ENCODE measurements at places on chromosomes 6 and 20.

DNA sequence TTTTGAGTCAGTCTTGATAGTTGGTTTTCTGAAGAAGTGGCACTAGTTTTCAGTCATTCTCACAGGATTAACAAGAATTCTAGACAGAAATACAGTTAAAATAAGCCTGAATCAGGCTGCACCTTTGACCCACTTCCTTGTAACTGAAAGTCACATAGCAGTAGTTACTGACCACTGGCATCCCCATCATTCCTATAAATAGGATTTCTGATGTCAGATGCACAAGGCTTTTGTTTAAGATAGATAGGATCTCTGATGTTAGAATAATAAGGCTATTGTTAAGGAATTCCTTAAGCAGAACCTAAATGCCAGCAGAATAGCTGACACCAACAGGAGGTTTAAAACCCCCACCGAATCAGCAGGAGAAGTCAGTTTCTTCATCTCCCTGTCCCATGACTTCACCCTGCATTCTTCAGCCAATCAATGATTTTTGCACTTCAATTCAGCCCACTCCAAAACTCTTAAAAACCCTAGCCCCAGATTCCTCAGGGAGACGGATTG lies 30.6 kb upstream of the ZBTB24 start:
- no peak for DNase-seq

DNA sequence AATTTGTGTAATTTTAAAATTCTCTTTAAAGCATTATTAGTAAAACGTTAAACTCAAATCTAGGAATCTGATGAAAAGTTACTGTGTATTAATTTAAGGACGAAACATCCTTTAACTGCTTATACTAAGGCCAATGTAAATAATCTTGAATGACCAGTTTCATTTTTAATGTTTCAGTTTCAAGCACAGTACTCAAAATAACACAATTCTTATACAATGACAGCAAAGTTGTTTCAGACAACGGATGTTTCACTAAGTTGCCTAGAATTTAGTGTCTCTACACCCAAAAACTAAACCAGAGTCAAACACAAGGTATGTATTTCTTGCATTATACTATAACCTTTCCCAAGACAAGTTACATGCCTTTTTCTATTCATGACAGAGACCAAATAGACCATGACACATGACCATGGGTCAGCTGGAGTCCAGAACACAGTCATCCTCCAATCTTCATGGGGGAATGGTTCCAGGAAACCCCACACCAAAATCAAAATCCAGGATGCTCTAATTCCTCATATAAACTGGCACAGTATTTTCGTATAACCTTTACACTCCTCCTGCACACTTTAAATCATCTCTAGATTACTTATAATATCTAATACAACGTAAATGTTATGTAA lies 7.7 kb downstream of the PHIP start:
- DNase-seq = no peak

DNA sequence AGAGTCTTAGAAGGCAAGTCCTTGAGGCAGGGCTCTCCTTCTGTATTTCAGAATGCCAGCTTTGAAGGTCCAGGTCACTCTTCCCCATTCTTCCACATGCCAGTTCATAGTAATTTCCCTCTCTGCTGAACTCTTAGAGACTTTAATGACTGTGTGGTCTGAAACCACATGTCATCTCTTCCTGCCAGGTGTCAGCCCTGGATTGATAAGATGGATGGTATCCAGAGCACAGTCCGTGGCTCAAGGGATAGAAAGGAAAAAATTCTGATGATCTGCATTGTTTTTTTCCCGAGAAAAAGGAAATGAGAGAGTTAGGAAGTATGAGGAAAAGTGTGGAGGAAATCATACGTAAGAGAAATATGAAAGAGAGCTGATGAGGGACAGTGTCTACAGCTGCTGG lies 250.9 kb downstream of the TPBG start:
- no peak for DNase-seq

DNA sequence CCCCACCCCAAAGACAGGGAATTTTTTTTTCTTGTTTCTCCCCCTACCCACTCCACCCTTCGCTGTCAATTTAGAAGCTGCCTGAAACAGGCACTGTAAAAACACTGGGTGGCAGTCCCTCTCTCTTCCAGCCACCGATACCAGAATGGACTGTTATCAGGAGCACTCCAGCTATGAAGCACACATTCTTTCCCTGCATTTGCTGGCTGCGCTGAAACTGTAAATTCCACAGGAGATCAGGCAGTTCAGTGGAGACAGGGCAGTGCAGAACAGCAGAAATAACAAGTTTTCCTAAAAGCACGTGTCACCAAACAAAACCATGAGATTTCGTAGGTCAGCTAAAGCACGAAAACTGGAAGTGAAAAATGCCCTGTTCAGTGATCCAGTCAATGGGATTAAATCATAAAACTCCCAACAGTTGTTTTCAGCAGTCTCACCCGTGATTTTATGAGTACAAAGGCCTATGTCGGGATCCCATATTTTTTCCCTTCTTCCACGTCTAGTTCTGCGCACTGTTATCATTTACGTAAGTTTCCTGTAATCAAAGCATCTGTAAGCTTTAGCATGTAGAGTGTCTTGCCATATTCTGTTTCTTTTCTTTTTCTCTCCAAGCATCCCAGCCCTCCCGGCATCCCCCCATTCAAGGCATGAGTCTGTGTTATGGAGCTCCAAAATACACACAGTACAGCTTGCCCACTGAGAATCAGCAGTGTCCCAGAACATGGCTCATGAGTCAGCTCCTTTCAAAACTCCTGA lies 359.9 kb upstream of the EPHA7 start:
- no peak for DNase-seq

DNA sequence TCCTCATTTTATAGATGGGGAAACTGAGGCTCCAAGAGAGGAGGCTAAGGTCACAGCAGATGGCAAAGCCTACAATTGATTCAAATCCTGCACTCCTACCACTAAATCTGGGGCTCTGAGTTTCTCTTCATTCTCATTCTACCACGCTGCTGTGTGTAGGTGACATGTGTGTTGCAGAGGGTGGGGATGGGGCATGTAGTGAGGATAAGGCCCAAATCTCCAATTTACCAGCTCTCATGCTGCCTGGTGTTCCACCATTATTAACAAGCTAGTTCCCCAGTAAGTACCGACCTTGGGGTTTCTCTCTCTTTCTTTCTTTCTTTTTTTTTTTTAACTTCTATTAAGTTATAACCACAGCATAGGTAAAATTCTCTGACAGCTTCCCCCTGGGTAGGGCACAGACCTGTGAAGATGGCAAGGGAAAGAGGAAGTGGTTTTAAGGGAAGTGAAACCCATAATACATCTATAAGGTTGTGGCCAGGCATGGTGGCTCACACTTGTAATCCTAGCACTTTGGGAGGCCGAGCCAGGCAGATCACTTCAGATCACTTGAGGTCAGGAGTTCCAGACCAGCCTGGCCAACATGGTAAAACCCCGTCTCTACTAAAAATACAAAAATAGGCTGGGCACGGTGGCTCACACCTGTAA lies 13.0 kb upstream of the MATN4 start:
- DNase-seq = no peak

GRCh38 chr6:52180787-52181558 lies 5.2 kb upstream of the IL17A start:
- no peak for DNase-seq

DNA sequence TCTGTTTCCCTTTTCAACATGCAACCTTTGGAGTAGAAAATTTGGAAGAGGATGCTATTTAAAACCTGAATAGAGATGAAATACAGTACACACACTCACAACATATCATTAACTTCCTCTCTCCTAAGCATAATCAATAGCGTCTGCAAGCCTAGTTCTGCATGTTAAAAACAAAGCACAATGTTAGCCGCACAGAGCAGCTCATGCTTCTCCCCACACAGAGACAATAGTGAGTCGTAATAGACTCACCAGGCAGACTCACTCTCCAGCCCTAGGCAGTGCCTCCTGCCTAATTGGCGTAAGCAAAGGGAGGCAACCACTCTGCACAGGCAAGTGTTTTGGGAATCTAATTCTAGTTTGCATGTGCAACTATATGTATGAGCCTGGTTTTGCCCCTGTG lies 45.8 kb upstream of the ARID1B start:
- DNase-seq = peak; percentile 35

- DNase-seq = no peak
Measured at GRCh38 chr6:131966443-131966842, 15.3 kb upstream of the CCN2 start.

DNA sequence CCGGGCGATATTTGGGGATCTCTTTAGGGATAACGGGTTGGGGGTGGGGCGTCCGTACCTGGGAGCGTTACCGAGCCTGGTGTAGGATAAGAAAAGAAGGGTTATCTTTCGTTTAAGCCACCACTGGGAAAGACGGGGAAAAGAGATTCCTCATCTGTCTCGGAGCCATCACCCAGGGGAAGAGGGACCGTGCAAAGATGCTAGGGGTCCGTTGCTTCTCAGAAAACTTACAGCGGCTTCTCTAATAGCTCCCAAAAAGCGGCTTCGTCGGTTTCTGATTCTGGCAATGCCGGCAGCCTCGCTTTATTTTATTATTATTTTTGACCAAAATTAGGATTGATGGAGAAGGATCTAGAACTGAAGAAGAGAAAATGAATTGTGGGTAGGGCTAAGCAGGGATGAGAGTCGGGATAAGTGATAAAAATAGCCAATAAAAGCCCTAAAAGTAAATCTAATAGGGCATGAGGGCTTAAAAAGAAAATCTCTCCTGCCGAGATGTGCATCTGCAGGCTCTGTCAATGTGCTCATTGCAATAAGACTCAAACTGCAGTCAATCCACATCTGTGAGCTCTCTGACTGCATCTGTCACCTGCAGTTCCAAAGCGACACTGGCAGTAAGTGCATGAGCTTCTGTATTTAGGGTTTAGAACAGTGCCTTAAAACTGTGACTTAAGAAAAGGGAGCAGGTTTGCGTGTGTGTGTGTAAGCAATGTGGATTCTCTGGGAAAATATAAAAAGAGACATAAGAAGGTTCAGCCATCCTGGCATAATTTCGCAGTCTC lies 801 bp downstream of the TBPL1 start:
- no peak for DNase-seq

DNA sequence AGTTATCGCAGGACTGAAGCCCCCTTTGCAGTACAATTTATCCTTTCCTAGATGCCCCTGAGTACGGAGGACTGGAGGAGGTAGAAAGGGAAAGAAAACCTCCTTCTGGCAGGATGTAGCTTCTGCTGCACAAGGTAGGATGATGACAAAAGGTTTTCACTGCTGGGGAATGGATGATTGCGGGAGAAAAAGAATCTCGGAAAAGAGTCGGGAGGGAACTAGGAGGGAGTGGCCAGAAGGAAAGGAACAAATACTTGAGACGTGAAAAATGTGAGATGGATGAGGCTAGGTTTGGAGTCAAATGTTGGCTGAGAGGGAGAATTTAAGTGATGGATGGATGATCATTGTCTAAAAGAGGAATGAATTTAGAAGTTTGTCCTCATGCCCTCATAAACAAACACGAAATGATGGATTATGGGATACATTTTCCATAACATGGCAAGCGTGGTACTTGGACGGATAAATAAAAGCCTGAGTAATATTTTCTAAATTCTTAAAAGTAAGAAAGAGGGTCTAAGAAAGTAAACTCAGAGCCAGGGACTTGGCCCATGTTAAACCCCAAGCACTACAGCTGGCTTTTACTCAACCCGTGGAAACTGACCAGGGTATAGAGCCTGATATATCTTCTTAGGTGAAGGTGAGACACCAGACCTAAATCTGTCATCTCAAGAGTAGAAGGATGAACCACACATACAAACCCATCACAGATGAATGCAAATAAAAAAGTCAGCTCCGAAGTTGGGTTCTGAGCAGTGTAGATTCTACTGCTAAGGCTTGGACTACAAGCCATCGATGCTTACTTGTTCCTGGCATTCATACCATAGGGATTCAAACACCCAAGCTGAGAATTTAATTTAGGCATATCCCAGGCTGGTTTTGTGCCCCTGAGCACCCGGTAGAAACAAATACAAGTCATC lies 72.4 kb downstream of the HFE start:
- DNase-seq = no peak

- DNase-seq = no peak
Measured at GRCh38 chr6:113439866-113440265, 417.3 kb upstream of the MARCKS start.

- DNase-seq = no peak
Measured at GRCh38 chr6:71411882-71412281, 123.3 kb downstream of the OGFRL1 start.

- DNase-seq = no peak
Measured at GRCh38 chr20:59028812-59029211, 3.3 kb downstream of the ATP5F1E start.

- DNase-seq = no peak
Measured at GRCh38 chr20:25254571-25254970, 6.7 kb downstream of the PYGB start.

DNA sequence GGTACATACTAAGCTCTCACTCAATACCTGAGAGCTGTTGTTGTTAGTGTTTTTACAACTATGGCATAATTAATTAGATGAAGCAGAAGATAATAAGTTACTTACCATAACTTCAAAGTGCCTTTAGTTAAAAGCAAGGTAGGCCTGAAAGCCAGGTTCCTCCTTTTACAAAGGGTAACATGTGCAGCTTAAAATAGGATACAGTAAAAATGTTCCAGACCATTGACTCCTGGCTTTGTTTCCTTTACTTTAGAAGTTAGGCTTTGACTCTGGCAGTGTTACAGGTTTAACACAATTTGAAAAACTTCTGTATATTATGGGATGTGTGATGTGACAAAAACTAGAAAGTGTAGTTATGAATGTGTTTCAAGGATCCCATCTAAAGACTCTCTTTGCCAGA lies 522.5 kb downstream of the EPM2A start:
- no peak for DNase-seq

GRCh38 chr20:5349448-5349847 lies 32.7 kb upstream of the PROKR2 start:
- DNase-seq = no peak

- no peak for DNase-seq
Measured at GRCh38 chr6:6539036-6539435, 49.5 kb upstream of the LY86 start.

- no peak for DNase-seq
Measured at GRCh38 chr20:11553603-11554002, 364.1 kb upstream of the BTBD3 start.

- no peak for DNase-seq
Measured at GRCh38 chr6:130666786-130667185, 160.4 kb upstream of the SMLR1 start.

- DNase-seq = no peak
Measured at GRCh38 chr6:157613011-157613522, 210.0 kb upstream of the SNX9 start.

DNA sequence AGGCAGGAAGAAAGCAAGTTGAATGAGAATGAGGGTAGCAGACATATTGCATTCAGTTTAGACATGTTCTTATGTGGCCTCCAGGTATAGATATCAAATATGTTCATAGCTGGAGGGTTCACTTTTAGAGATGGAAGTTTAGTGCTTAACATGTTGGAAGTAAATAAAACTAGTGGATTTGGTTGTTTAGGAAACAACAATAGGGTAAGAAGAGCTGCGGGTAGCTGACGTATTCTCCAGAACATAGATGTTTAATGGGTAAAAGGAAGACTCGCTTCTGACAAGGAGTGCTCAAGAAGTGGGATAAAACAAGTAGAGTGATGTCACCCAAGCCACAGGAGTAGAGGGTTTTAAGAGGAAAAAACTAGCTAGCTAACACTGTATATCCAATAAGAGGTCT lies 128.4 kb upstream of the COL21A1 start:
- no peak for DNase-seq

GRCh38 chr6:105519954-105520353 lies 117.1 kb upstream of the PREP start:
- DNase-seq = no peak

Measured in SW 1271 (cell line).